ENCODE measurements at places on chromosomes 1 and 21. TPM values are rescaled to one million over a fixed set of nuclear protein-coding genes. Genes with fewer than 3 reads are reported as not detected.

Gene GBP5
- 22.2 TPM for total RNA-seq

Gene LAMC1
- total RNA-seq: 0.93 TPM

Gene TNNT2
- total RNA-seq: not detected

Gene FAAH
- 8.9 TPM for total RNA-seq

GRCh38 chr1:204683284-204684205, 2.0 kb downstream of the LRRN2 start:
- H3K27ac ChIP-seq: no peak overlapping the region
- DNase-seq: no peak
- H3K36me3 ChIP-seq: no peaks in the 10 kb centered on the region
- peaks cover 46% of the 10 kb centered on the region for H3K27me3 ChIP-seq

Gene E2F2
- total RNA-seq: 0.10 TPM

GRCh38 chr1:55937840-55938375, 641.5 kb downstream of the PLPP3 start:
- no peak overlapping the region for H3K27ac ChIP-seq
- no peaks in the 10 kb centered on the region for H3K4me1 ChIP-seq
- DNase-seq: no peak
- no peaks in the 10 kb centered on the region for H3K27me3 ChIP-seq
- H3K4me3 ChIP-seq: no peak overlapping the region

DNA sequence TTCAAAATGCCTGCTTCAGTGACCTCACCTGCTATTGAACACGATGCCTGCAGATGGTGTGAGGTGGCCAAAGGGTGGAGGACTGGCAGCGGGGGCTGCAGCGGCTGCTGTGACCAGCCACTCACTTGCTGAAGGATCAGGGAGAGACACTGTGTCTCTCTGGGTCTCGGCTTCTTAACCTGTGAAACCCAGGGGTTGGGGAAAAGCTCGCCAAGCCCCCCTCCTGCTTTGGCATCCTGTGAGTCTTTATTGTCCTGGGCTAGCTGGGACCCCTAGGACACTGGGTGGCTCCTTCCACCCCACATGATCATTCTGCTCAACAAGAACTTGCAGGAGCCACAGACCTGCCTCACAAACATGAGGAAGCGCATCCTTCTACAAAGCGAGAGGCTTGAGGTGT, 112.8 kb downstream of the SIM2 start:
- no peaks in the 10 kb centered on the region for H3K4me1 ChIP-seq
- no peaks in the 10 kb centered on the region for H3K27me3 ChIP-seq
- H3K36me3 ChIP-seq: no peaks in the 10 kb centered on the region
- no peak for DNase-seq

Gene KCNH1
- not detected for total RNA-seq

GRCh38 chr1:69055194-69055593, 512.5 kb upstream of the LRRC7 start:
- no peaks in the 10 kb centered on the region for H3K4me1 ChIP-seq
- H3K36me3 ChIP-seq: no peaks in the 10 kb centered on the region
- no peak overlapping the region for H3K4me3 ChIP-seq
- no peak overlapping the region for H3K27ac ChIP-seq

GRCh38 chr1:204366759-204367158, 7.0 kb upstream of the PLEKHA6 start:
- no peak for DNase-seq
- peaks cover 6% of the 10 kb centered on the region for H3K27me3 ChIP-seq
- H3K4me3 ChIP-seq: no peak overlapping the region
- no peak overlapping the region for H3K27ac ChIP-seq
- peaks cover 16% of the 10 kb centered on the region for H3K4me1 ChIP-seq
- no peaks in the 10 kb centered on the region for H3K36me3 ChIP-seq

Gene ADGRL2
- not detected for total RNA-seq

Gene PNRC2
- total RNA-seq: 182 TPM

Gene HUNK
- 0.74 TPM for total RNA-seq

Gene UMODL1
- total RNA-seq: 3.1 TPM

Gene NBPF6
- total RNA-seq: 0.16 TPM

DNA sequence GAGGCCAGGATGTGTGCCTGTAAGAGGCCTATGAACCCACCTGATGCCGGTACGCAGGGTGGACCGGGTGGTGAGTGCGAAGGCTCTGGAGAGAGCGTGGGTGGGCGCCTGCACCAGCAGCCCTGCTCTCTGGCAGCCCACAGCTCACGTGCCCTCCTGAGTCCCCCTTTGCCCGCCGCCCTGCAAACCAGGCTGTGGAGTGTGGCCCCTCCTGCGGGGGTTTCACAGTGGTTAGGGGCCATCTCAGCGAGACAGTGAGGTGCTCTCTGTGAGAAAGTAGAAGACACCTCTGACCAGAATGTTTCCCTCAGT, 22.3 kb downstream of the RHBG start:
- H3K27me3 ChIP-seq: peaks cover 39% of the 10 kb centered on the region
- H3K36me3 ChIP-seq: peaks cover 1% of the 10 kb centered on the region
- no peak overlapping the region for H3K4me3 ChIP-seq
- DNase-seq: no peak
- H3K4me1 ChIP-seq: peaks cover 8% of the 10 kb centered on the region

- H3K4me3 ChIP-seq: no peak overlapping the region
- no peak overlapping the region for H3K27ac ChIP-seq
- no peak for DNase-seq
Observed at GRCh38 chr1:62712336-62713243, 24.4 kb upstream of the DOCK7 start.

DNA sequence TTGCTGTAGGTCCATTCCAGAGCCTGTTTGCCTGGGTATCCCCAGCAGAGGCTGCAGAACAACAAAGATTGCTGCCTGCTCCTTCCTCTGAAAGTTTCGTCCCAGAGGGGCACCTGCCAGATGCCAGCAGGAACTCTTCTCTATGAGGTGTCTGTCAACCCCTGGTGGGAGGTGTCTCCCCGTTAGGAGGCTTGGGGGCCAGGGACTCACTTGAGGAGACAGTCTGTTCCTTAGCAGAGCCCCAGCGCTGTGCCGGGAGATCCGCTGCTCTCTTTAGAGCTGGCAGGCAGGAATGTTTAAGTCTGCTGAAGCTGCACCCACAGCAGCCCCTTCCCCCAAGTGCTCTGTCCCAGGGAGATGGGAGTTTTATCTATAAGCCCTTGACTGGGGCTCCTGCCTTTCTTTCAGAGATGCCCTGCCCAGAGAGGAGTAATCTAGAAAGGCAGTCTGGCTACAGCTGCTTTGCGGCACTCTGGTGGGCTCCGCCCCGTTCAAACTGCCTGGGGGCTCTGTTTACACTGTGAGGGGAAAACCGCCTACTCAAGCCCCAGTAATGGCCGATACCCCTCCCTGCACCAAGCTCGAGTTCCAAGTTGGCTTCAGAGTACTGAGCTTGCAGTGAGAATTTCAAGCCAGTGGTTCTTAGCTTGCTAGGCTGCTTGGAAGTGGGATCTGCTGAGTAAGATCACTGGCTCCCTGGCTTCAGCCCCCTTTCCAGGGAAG, 8.7 kb upstream of the SLC25A24 start:
- peaks cover 41% of the 10 kb centered on the region for H3K27me3 ChIP-seq
- no peak for DNase-seq
- H3K4me3 ChIP-seq: no peak overlapping the region
- H3K4me1 ChIP-seq: no peaks in the 10 kb centered on the region

DNA sequence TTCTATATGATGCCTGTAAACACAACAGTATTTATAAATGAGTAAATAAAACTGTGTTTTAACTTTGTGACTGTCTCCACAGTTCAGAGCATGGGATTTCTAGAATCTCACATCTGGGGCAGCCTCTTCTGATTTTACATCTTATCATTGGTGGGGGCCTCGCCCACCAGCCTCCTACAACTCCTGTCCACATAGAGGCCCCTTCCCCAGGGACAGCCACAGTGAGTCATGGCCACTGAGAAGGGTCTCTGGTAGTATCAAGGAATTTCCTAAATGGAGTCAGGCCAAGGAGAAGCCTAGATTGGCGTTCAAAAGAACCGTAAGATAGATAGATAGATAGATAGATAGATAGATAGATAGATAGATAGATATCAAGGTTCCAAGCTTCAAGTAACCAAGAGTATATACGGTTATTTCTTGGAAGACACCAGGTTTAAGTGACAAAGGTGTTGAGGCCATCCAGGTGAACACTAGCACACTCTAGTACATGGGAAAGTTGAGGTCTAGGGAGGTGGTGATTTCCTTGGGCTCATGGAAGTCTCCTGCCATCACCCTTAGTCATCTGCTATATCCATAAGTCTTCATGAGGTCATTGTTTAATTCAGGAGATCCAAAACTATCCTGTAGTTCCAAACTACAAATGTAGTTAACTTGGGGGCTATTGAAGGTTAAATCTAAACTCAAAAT, 121.6 kb downstream of the SYT2 start:
- no peak overlapping the region for H3K4me3 ChIP-seq
- H3K27me3 ChIP-seq: no peaks in the 10 kb centered on the region
- peaks cover 9% of the 10 kb centered on the region for H3K36me3 ChIP-seq
- peaks cover 10% of the 10 kb centered on the region for H3K4me1 ChIP-seq
- no peak overlapping the region for H3K27ac ChIP-seq
- DNase-seq: no peak

GRCh38 chr1:22127248-22127647, 15.6 kb downstream of the WNT4 start:
- H3K4me3 ChIP-seq: no peak overlapping the region

DNA sequence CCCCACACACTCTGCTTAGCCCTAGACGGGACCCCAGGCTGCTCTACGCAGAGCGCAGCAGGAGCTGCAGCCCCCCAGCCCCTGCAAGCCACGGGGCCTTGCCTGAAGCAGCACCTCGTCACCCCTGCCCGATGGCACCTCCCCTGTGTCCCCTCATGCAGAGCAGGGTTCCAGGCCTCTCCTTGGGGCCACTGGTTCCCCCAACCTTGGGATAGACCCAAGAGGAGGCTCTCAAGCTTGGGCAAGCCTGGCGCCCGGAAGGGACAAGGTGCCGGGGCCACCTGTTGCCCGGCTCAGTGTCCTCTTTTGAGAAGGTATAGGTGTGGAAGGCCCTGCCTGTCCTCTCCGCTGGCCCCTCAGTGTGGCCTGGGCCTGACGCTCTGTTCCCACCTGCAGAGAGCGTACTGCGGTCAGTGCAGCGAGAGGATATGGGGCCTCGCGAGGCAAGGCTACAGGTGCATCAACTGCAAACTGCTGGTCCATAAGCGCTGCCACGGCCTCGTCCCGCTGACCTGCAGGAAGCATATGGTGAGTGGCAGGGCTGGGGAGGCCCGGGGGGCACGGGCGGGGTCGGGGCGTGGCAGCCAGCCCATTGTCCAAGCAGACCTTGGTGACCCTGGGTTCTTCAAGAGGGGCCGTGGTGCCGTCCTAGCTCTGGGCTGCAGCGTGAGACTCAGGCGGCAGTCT, 50.6 kb downstream of the FAAP20 start:
- H3K27me3 ChIP-seq: no peaks in the 10 kb centered on the region
- peaks cover 7% of the 10 kb centered on the region for H3K4me1 ChIP-seq
- DNase-seq: no peak
- no peaks in the 10 kb centered on the region for H3K36me3 ChIP-seq
- H3K4me3 ChIP-seq: no peak overlapping the region

GRCh38 chr1:55190109-55190508, 25.1 kb downstream of the USP24 start:
- peaks cover 11% of the 10 kb centered on the region for H3K36me3 ChIP-seq
- H3K4me3 ChIP-seq: no peak overlapping the region
- no peak overlapping the region for H3K27ac ChIP-seq
- H3K4me1 ChIP-seq: peaks cover 28% of the 10 kb centered on the region

DNA sequence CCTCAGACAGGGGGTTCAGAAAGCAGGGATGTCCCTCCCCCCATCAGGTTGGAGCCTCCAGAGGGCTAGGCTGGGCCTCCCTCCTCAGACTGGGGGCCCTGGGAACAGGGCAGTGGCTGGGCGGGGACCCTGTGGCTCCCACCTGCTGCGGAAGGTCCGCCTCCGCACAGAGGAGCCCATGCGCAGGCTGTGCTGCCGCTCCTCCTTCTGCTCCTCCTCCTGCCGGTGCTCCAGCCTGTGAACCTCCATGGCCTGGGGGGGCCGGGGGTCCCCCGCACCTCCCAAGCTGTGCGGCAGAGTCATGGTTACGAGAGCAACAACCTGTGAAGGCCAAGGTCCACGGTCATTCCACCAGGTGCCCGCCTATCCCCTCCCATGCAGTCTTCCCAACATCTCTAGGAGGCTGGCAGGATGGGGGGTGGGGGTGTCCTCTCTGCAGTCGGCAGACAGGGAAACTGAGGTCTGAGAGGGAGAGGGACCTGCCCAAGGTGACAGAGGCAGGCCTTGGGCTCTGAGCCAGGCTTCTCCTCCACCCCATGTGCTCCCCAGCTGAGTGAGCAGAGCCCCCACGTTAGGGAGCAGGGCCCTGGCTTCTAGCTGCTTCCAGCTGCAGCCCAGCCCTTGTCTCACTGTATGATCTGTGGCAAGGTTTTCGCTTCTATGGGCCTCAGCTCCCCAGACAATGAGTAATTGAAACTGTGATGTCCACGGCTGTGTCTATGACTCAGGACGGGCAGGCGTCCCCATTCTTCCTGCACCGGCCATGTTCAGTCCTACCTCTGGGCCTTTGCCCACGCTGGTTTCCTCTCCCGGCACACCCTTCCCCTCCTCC, 3.4 kb downstream of the MYOM3 start:
- H3K36me3 ChIP-seq: no peaks in the 10 kb centered on the region
- no peak for DNase-seq
- H3K27me3 ChIP-seq: peaks cover 3% of the 10 kb centered on the region
- no peak overlapping the region for H3K27ac ChIP-seq

DNA sequence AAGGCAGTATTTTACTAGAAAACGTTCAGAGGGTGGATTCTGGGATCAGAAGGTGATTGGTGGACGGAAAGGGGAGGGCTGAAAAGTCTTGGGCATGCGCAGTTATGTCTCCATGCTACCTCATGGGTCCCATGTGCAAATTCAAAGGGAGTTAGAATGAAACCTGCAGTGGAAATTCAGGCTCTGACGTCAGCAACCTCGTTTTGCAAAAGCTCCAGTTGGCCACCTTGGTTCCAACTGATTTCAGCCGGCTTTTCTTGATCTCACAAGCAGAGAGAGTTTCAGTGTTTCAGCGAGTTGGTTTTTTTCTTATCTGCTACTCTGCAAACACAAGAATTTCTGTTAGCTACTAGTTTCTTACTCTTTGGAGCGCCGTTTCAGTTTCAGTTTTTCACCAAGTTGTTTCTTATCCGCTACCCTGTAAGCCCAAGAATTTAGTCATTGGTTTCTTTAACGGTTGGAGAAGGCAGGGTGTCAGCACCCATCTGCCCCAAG, 69.8 kb upstream of the PGBD5 start:
- H3K27me3 ChIP-seq: peaks cover 57% of the 10 kb centered on the region
- no peaks in the 10 kb centered on the region for H3K4me1 ChIP-seq
- no peaks in the 10 kb centered on the region for H3K36me3 ChIP-seq
- no peak overlapping the region for H3K4me3 ChIP-seq
- DNase-seq: no peak

DNA sequence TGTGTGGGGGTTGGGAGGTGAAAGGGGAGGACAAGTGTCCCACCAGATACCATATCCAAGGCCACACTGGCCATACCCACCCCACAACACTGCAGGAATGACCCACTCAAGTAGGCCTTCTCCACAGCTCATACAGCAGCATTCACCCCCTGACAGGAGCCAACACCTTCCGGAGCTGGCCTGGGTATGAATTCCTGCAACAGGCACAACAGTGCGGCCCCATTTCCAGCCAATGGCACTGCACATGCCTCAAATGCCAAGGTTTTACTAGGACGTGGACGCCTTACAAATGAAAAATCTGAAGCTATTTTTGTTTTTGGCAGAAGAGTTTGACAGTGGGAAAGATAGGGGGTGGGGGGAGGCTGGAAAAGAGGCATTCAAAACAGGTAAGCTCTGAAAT, 2.0 kb downstream of the KCND3 start:
- H3K4me1 ChIP-seq: peaks cover 18% of the 10 kb centered on the region
- H3K36me3 ChIP-seq: no peaks in the 10 kb centered on the region
- no peak overlapping the region for H3K27ac ChIP-seq
- no peak overlapping the region for H3K4me3 ChIP-seq
- H3K27me3 ChIP-seq: peaks cover 55% of the 10 kb centered on the region

Measured in naive thymus-derived CD8-positive, alpha-beta T cell (primary cell).